ENCODE measurements at places on chromosomes 6 and 20.

DNA sequence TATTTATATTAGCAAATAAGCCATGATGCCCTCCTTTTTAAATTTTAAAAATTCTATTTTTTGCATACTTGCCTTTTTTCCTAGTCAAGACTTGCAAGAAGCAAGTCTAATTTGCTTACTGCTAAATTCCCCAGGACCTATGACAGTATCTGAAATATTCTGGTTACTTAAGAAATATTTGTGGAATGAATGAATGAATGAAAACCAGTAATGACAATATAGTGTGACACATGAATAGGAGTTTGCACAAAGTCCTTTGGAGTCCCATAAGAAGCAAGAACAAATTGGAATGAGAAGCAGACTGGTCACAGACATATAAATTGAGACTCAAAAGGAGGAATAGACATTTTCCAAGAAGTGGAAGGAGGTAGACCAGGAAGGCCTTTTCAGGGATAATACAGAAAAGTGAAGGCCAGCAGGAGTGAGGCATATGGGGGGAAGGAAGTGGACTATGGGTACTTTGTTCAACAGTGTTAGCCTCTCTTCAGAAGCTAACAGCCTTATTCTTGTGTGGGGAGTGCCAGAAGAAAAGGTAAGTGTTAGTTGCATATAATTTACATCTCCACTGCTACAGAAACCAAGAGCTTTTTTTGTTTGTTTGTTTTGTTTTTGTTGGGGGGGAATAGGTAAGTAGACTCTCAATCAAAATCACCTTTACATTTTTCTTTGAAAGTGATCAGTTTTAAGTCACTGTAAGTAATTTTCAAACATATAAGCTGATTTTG, 93.6 kb upstream of the FAM184A start:
- DNase-seq, result no peak

DNA sequence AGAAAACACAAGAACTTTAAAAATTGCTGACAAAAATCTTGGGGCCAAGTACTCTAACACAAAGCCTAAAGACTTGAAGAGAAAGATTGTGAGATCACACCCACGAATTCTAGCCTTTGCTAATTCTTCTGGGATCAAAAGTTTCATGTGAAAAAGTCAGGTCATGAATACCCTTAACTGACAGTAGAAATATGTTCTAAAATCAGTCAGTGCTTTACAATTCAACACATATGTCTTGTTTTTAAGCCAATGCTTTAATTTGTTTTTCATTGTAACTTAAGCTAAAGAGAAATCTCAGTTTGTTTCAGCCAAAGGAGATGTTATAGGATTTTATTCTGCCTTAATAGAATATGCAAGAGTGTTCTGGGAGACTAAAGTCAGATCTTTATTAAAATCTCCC, 78.2 kb upstream of the PLEKHG1 start:
- no peak for DNase-seq

- no peak for DNase-seq
Measured at GRCh38 chr6:3296537-3296936, 37.8 kb downstream of the PSMG4 start.

GRCh38 chr20:64220891-64221527, 34.5 kb upstream of the PCMTD2 start:
- no peak for DNase-seq

DNA sequence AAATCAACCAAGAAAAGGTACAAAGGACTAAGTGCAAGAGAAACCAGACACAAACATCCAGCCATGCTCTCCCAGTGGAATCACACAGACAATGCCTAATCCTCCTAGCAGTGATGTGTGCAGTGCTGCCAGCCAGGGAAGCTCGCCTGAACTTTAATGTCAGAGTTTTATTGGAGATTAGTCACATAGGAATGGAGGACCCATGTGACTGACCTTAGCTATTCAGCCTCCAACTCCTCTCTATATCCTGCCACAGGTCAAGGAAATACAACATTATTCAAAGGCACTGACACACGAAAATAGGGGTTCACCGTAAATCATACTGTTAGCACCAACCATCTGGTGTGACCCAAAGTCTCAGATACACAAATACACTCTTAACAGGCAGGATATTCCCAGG, 684.6 kb downstream of the DOK5 start:
- no peak for DNase-seq

DNA sequence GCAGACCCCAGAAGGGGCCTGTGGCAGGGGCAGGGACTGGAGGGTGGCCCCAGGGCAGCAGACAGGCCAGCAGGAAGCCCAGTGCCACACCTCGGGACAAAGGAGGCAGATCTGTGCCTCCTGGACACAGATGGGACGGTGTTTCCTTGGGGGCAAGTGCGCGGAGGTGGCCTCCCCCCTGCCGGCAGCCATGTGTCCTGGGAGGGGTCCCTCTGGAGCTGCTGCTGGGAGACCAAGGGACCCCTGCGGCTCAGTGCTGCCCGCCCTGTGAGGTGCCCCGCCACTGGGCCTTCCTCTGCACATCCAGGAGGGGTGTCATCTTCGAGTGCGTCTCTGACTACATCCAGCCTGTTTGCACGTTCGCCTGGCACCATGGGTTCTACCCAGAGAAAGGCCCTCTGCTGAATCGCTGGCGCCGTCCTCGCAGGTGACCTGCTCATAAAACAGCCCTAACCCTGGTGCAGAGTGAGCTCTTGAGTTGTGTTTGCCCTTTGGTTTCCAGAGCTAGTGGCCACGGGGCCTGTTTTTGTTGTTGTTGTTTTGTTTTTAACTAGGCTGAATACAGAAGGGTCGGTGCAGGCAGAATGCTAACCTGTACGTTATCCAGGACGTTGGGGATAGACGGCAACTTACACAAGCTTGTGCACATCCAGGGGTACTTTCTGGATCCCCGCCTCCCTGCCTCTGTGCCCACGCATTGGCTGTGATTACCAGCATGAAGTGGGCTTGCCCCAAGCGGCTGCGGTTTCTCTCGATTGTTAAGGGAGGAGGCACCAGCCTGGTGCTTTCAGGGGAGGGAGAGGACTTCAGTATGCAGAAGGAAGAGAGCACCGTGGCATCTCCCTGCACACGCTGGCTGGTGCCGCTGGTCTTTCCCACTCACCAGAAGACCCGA, 1.3 kb upstream of the KCNQ2 start:
- no peak for DNase-seq

GRCh38 chr20:48040491-48040890, 255.2 kb upstream of the SULF2 start:
- DNase-seq, result no peak

DNA sequence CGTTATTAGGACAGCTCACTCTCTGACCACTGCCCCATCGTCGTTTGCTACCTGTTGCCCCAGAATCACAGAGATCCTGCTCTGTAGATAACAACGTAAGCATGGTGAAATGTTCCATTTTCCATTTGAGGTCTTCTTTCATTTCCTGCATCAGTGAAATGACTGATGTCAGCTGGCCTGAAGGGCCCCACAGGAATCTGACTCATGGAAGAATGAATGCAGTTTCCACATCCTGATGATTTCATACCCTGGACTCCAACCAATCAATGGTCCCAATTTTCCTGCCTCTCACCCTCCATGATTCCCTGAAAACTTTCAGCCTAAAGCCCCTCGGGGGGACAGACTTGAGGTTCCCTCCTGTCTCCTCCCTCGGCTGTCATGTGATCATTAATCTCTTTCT, 394.4 kb upstream of the CDH4 start:
- no peak for DNase-seq
